ENCODE measurements at places on chromosomes 16 and 17. TPM values are rescaled to one million over a fixed set of nuclear protein-coding genes. Genes with fewer than 3 reads are reported as not detected.

DNA sequence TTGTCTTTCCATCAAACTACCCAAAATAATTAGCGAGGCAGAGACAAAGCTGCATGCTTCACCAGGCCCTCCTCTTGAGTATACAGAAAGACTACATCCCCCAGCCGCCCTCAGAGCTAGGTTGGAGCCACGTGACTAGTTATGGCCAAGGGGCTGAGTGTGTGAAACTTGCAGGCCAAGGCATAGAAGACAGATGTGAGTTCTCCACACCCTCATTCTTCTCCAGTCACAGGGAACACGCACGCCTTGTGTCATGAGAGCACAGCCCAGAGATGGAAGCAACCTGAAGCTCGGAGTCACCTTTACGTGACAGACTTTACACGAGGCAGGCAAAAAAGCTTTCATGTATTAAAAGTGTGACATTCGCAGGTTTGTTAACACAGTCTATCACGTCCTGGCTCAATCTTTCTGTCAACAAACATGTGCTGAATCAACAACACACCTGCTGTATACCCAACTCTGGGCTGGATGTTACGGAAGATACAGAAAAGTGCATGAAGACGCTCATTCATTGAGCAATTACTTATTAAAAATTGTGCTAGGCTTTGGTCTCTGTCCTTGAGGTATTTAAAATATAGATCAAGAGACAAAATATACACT lies 38.3 kb downstream of the STX8 start:
- DNase-seq, result no peak

GRCh38 chr17:78019367-78019975 lies 61.0 kb downstream of the TNRC6C start:
- no peak for DNase-seq

- no peak for DNase-seq
These were observed 171.1 kb downstream of the TANC2 start for GRCh38 chr17:63137163-63137562.

- DNase-seq, result no peak
These were observed 31.4 kb downstream of the LIG3 start for GRCh38 chr17:35011671-35012216.

GRCh38 chr16:66359811-66360608 lies 6.5 kb upstream of the CDH5 start:
- DNase-seq, result no peak

MT1F gene
- 13.1 TPM for total RNA-seq

PSMB3 gene
- total RNA-seq, result 81.2 TPM

OR4D1 gene
- total RNA-seq, result 1.3 TPM

OR1F1 gene
- not detected for total RNA-seq

HP gene
- 18.3 TPM for total RNA-seq

All from T-cell (primary cell).